K562 (cell line): ENCODE measurements at places on chromosomes 7 and 10. TPM values are rescaled to one million over a fixed set of nuclear protein-coding genes. Genes with fewer than 3 reads are reported as not detected.

The SLC29A3 gene
- 8.2 and 8.5 TPM in 2 replicates for total RNA-seq

DNA sequence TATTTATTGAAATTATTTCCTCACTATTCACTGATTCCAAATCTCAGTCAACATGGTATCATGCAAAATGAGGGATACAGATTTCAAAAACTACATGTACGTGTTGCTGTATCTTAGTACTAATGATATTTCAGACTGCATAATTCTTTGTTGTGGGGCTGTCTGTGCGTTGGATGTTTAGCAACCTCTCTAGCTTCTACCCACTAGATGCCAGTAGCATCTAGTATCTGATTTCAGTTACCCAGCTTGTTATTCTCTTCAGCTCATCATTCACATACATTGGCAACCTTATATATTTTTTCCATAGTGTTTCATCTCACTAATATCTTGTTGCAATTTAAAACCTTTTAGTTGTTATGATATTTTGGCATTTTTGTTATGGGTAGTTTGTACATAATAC lies 22.5 kb upstream of the WASL start:
- H3K27me3 ChIP-seq, result no peaks in the 10 kb centered on the region; the same call in 1 of the 2 replicates
- 0 out of 3 replicates have a peak, but pooled peaks cover 4% of the 10 kb centered on the region for H3K4me1 ChIP-seq
- DNase-seq, result no peak
- no peak overlapping the region for H3K27ac ChIP-seq

GRCh38 chr7:130703851-130704250 lies 17.5 kb upstream of the TSGA13 start:
- no peak for DNase-seq
- H3K4me1 ChIP-seq, result no peaks in the 10 kb centered on the region
- H3K4me3 ChIP-seq, result no peak overlapping the region
- no peak overlapping the region for H3K27ac ChIP-seq

GRCh38 chr10:100739517-100740368 lies 5.6 kb upstream of the PAX2 start:
- H3K36me3 ChIP-seq, result no peaks in the 10 kb centered on the region
- H3K4me1 ChIP-seq, result peaks cover 26% of the 10 kb centered on the region
- H3K27ac ChIP-seq, result no peak overlapping the region
- H3K4me3 ChIP-seq, result no peak overlapping the region

GRCh38 chr10:75003891-75004290 lies 107.6 kb upstream of the SAMD8 start:
- no peaks in the 10 kb centered on the region for H3K27me3 ChIP-seq
- no peak overlapping the region for H3K4me3 ChIP-seq
- no peak overlapping the region for H3K27ac ChIP-seq
- no peaks in the 10 kb centered on the region for H3K4me1 ChIP-seq

DNA sequence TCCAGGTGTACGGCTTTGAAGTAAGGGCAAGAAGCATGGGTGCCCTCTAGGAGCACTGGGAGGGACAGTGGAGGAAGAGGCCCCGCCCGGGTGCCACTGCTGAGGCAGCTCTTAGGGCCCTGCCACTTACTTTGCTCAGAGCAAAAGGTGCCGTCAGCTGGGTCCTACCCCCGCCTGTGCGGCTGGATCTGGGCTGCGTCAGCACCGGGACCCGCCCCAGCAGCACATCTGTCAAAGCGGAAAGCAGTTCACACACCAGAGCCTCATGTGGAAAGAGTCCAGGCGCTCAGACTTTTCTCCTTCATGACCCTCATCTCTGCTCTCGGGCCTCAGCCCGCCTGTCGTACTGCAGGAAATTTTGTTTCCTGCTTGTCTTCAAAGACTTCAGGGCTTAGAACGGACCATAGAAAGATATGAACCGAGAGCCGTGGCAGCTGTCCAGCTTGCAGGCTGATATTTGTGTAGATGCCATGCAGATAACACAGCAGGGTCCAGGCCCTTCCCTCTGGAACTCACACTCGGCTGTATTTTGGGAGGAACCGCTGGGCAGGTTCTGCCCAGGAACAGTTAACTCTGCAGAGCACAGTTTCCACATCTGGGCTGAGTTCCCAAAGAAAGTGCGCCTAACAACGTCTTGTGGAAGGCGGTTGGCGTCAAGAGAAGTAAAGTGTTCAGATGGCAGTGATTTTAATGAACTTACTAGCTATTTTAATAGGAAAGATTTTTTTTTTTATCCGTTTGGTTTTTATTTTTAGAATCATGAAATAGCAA lies 44.3 kb upstream of the PRKAR1B start:
- peaks cover 79% of the 10 kb centered on the region for H3K36me3 ChIP-seq
- no peak overlapping the region for H3K4me3 ChIP-seq
- no peak overlapping the region for H3K27ac ChIP-seq
- DNase-seq, result no peak
- no peaks in the 10 kb centered on the region for H3K27me3 ChIP-seq

- H3K4me1 ChIP-seq, result peaks cover 16% of the 10 kb centered on the region
- no peak overlapping the region for H3K4me3 ChIP-seq
- peak; percentile 79 for DNase-seq
Observed at GRCh38 chr7:30740417-30741181, 11.3 kb upstream of the INMT start.

GRCh38 chr10:60283397-60283796 lies 106.3 kb downstream of the ANK3 start:
- no peaks in the 10 kb centered on the region for H3K27me3 ChIP-seq
- H3K4me3 ChIP-seq, result no peak overlapping the region
- no peak for DNase-seq
- peaks cover 40% of the 10 kb centered on the region for H3K4me1 ChIP-seq

- no peaks in the 10 kb centered on the region for H3K4me1 ChIP-seq
- H3K36me3 ChIP-seq, result no peaks in the 10 kb centered on the region
- H3K27ac ChIP-seq, result no peak overlapping the region
- peaks cover 24% of the 10 kb centered on the region for H3K27me3 ChIP-seq
- no peak for DNase-seq
Observed at GRCh38 chr10:2949948-2950354, 117.4 kb upstream of the PFKP start.

DNA sequence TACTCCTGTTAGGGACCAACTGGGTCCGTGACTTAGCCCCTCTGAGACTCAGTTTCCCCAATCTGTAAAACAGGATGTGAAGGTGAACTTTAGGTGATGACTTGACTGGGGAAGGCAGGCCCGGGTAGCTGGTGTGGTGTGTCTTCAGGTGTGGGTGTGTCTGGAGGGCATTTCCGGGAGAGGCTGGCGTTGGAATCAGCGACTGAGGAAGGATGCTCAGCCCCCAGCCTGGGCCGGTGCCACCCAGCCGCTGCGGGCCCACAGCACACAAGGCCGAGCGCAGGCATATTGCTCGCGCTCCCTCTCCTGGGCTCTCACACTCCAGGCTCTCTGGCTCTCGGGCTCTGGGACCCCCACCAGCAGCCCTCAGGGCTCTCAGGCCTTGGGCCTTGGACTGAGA lies 31.7 kb upstream of the CNPY1 start:
- H3K36me3 ChIP-seq, result no peaks in the 10 kb centered on the region
- H3K4me1 ChIP-seq, result peaks cover 3% of the 10 kb centered on the region; the same call in 1 of the 2 replicates
- no peak overlapping the region for H3K27ac ChIP-seq
- no peak for DNase-seq
- H3K4me3 ChIP-seq, result no peak overlapping the region
- H3K27me3 ChIP-seq, result peaks cover 90% of the 10 kb centered on the region

DNA sequence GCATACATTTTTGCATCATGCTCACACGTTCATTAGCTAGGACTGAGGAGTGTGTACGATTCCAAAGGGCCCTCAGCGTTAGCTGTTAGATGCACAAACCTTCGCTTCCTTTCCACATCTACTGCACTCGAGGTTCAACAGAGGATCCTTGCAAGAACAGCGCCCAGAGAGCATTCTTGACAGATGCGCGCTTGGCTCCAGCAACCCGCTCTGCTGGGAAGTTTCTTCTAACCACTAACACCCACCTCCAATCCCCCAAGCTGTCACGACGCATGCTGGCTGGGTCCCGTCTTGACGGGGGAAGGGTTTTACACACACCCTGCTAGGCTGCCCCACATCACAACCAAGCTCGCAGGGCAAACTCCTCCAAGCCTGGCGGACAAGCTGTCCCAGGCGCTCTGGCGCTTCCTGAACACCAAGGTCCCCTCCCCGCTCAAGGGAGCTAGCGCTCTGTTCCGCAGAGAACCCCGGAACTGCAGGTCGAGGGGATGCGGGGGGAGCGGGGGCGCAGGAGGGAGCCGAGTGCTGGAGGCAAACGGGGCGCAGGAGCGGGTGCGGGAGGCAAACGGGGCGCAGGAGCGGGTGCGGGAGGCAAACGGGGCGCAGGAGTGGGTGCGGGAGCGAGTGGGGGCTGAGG lies 653 bp upstream of the ADRB1 start:
- no peak overlapping the region for H3K27ac ChIP-seq
- H3K27me3 ChIP-seq, result peaks cover 8% of the 10 kb centered on the region
- DNase-seq, result no peak
- no peaks in the 10 kb centered on the region for H3K4me1 ChIP-seq

DNA sequence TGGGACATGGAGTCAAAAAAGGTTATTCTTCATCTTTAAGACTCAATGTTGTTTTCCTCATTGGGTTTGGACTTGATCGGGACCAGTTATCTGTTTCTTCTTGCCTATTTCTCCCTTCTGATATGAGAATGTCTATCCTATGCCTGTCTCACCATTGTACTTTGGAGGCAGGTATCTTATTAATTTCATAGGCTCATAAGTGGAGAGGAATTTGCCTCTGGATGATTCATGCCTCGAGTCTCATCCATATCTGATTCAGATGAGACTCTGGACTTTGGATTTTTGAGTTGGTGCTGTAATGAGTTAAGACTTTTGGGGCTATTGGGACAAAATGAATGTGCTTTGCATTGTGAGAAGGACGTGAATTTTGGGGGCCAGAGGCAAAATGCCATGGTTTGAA lies 36.2 kb upstream of the CCDC7 start:
- H3K4me3 ChIP-seq, result no peak overlapping the region
- no peaks in the 10 kb centered on the region for H3K36me3 ChIP-seq
- no peak overlapping the region for H3K27ac ChIP-seq
- no peak for DNase-seq
- H3K4me1 ChIP-seq, result no peaks in the 10 kb centered on the region; the same call in 1 of the 2 replicates
- H3K27me3 ChIP-seq, result no peaks in the 10 kb centered on the region

DNA sequence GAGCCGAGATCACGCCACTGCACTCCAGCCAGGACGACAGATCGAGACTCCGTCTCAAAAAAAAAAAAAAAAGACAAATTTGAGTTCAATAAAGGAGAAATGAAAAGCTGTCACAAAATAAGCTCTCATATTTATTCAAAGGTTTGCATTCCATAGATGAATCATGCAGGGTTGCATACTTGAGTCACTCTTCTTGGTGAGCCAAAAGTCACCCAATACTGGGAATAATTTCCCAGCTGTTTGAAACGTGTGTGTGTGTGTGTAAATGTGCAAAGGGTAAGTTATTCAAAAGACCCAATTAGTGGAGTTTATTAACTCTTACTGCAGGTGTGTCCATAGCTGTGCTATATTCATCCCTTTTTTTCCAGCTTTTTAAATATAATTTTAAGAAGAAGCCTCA lies 297.7 kb downstream of the CCDC3 start:
- H3K4me1 ChIP-seq, result no peaks in the 10 kb centered on the region
- H3K4me3 ChIP-seq, result no peak overlapping the region
- no peak for DNase-seq
- no peaks in the 10 kb centered on the region for H3K36me3 ChIP-seq
- H3K27ac ChIP-seq, result no peak overlapping the region

- peaks cover 8% of the 10 kb centered on the region for H3K4me1 ChIP-seq
- no peak for DNase-seq
- no peaks in the 10 kb centered on the region for H3K36me3 ChIP-seq
- no peak overlapping the region for H3K27ac ChIP-seq
- no peak overlapping the region for H3K4me3 ChIP-seq
- no peaks in the 10 kb centered on the region; the same call in 2 of the 3 replicates for H3K27me3 ChIP-seq
Observed at GRCh38 chr10:132961787-132962622, 19.6 kb upstream of the CFAP46 start.

- no peak overlapping the region for H3K27ac ChIP-seq
- H3K4me1 ChIP-seq, result no peaks in the 10 kb centered on the region
- H3K36me3 ChIP-seq, result no peaks in the 10 kb centered on the region
- no peak for DNase-seq
Observed at GRCh38 chr7:91694351-91694841, 186.1 kb downstream of the MTERF1 start.

The INSYN2A gene
- total RNA-seq, result not detected in 2 replicates

DNA sequence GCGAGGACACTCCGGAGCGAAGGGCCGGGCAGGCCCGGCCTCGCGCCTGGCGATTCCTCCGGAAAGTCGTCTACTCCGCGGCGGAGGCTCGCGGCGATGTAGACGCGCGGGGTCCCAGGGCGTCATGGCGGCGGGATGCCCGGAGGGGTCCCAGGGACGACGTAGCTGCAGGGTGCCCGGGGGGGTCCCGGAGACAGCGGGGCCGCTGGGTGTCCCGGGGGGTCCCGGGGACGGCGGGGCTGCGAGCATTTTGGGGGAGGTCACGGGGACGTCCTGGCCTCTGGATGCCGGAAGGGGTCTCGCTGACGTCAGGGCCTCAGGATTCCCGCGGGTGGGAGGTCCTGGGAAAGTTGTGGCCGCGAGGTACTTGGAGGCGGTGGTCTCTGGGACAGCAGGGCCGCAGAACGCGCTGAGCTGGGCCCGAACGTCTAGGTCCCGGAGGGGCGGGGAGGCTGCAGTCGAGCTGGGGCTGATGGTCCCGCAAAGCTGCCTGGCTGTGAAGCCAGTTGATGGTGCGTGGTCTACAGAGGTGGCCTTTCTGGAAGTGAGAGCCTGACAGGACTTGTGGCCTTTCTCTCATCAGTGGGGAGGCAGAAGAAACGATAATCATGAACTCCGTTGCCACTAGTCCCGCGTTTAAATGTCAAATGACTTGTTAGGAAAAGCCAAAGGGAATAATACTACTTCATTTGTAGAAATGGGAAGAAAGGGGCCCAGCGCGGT lies 637 bp downstream of the HSPA14 start:
- peaks cover 18% of the 10 kb centered on the region for H3K4me1 ChIP-seq
- peak overlapping the region; percentile 96 for H3K27ac ChIP-seq
- H3K4me3 ChIP-seq, result peak overlapping the region; percentile 99
- H3K36me3 ChIP-seq, result peaks cover 44% of the 10 kb centered on the region
- peak; percentile 74 for DNase-seq
- no peaks in the 10 kb centered on the region for H3K27me3 ChIP-seq

The SRRM3 gene
- 0.47 and 0.91 TPM in 2 replicates for total RNA-seq

DNA sequence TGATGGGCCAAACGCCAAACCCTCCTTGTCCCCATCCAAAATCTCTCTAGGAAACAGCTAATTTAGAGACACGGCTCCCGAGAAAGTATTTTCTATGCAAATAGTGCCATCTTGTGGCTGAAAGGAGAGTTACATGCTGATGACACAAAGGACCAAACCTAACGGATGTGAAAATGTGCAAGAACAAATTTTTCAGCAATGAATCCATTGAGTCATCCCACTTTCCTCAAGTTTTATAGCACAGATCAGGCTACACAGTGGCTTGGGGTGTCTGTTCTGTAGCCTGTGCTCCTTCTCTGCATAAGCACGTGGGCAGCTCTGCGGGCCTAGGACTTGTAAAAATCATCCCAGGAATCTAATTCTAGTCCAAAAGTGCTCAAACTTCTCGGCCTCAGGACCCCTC lies 154.8 kb upstream of the PRR15 start:
- H3K36me3 ChIP-seq, result no peaks in the 10 kb centered on the region
- peaks cover 12% of the 10 kb centered on the region; the same call in 1 of the 2 replicates for H3K27me3 ChIP-seq
- no peak overlapping the region for H3K4me3 ChIP-seq
- H3K27ac ChIP-seq, result no peak overlapping the region
